Activated T-helper 9 cell treated with anti-CD3 and anti-CD28 coated beads, Interleukin-2, amount 50 U/mL, for 16 hours (primary cell): ENCODE measurements at places on chromosomes 16 and 17.

DNA sequence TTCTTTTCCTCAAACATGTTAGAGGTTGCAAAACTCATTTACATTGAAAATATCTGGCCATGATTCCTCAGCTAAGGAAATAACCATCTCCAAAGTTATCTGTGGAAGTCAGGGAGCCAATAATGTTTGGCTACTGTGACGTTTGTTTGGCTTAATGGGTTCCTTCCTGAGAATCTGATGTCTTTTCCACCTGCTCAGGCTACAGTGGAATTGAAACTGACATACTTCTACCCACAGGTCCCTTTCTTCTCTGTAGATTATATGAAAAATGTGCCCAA lies 221.1 kb upstream of the XYLT1 start:
- DNase-seq, result no peak

- no peak for DNase-seq
These were observed 869.5 kb upstream of the SOX9 start for GRCh38 chr17:71251276-71251675.

DNA sequence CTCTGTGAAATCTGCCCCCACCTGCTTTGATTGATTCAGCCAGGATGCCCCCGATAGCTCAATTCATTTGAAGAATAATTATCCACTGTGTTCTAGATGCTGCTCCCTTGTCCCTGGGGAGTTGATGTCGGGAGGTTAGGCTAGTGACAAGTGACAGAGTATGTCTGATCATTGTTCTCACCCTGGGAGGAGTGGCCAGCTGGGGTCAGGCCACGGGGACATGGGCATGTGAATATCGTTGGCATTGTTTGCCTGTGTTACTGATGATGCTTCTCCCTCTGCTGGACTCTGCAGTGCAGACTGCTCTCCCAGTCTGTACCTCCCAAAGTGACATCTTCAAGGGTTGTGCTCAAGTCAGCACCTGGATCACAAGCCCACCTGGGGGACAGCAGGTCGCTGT lies 89.9 kb upstream of the C16orf82 start:
- DNase-seq, result no peak

- no peak for DNase-seq
These were observed 34.6 kb downstream of the CCT6B start for GRCh38 chr17:34926661-34927060.

DNA sequence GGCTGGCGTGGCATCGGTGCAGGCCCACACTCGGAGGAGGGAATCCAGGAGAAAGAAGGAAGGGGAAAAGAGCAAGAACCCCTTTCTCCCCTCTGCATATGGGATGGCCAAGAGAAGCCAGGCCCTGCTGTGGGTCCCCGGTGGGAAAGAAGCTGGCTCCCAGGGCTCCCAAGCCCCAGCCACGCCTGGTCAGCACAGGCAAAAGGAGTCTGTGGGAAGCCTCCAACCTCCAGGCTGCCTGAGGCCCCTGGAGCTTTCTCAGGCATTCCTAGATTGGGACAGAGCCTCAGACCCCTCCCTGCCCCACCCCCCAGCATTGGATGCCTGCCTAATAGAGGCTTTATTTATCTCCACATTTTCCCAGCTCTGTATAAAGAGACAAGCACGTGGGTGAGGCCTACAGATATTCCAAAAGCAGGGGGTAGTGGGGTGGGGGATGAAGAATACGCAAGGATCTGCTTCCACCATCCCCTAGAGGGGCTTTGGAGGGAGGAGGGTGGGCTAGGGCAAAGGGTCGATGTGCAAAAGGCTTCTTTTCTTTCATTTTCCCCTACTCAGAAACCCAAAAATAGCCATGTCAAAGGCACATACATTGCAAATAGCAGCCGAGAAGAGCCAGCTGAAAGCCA lies 56.4 kb downstream of the MPRIP start:
- DNase-seq, result no peak

- no peak for DNase-seq
These were observed 170.3 kb upstream of the RPH3AL start for GRCh38 chr17:522919-523318.

DNA sequence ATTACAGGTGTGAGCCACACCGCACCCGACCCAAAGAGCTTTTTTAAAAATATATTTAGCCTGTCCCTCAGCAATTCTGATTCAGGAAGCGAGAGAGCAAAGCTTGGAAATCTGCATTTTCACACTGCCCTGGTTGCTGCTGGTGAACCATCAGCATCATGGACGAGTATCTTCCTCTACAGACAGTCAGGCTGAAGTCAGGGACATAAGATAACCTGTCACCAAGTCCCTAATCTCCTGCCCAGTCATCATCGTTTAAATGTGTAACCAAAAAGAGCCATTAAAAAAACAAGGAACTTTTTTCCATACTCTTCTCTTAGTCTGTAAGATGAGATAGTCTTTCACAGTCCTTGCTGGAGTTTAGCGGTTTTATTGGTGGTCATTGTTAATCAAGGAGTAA lies 6.7 kb downstream of the PMM2 start:
- DNase-seq, result no peak

GRCh38 chr17:41734949-41735313 lies 488 bp upstream of the HAP1 start:
- DNase-seq, result no peak
